ENCODE measurements at places on chromosomes 1 and 21.

- DNase-seq = no peak
Measured at GRCh38 chr1:39727932-39728317, 10.8 kb upstream of the PPIE start.

- no peak for DNase-seq
Measured at GRCh38 chr1:91814448-91814847, 71.5 kb downstream of the TGFBR3 start.

DNA sequence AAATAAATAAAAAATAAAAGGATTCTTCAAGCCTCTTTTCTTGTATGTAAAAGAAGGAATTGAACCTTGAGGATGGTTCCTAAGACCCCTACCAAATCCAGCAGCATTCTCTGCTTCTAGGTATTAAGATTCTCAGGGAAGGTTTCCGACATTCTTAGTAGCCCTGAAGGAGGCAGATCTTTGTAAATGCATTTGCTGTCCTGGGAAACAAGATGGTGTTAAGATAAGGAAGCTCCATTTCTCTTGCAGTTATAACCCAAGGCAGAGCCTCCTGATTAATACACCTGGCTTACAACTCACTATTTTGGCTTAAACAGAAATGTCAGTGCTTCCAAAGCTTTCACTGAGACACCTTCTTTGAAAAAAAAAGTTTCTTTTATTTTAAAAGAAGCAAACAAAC is 393.8 kb downstream of the DISC1 start:
- no peak for DNase-seq

DNA sequence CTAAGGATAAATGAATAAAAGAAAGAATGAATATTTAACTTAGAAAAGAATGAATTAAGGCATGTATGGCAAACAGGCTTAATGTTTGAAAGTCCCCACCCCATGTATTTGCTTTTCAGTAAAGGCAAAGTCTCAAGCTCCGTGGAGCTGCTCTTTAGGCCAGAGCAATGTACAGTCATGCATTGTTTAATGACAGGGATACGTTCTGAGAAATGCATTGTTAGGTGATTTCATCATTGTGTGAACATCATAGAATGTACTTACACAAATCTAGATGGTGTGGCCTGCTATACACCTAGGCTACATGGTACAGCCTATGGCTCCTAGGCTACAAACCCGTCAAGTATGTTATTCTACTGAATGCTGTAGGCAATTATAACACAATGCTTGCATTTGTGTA is 51.6 kb upstream of the SPATA6 start:
- DNase-seq = no peak

DNA sequence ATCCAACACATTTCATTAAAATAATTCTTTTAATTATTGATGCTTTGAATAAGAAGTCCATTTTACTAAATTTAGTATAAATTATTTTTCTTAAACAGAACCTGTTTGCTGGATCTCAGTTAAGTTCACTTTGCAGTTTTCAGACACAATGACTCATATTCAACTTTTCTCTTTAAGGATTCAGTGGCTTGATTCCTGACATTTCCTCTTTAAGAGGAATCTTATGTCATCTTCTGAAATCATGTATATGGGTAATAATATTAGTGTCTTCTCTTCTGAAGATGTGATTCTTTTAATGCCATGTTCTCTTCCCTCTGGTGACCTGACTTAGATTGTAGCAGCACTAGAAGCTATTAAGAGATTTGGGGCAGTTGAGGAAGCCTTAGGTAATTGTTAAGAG is 12.6 kb downstream of the CREG1 start:
- DNase-seq = no peak

DNA sequence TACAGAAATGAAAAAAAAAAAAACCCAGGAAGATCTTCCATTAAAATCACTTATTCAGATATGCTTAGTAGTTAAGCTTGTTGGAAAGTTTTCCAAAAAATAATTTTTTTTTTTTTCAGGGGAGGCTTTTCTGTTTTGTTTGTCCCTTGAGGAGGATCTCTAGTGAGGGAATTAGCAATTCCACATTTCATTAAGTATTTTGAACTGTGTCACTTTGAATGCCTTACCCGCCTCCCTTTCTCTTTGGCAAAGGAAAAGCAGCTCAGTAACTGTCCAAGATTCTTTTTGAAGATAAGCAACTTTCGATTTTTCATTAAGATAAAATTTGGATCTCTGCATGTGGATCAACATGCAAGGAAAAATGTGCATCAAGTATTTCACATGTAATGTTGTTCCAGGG is 1.8 kb downstream of the NTNG1 start:
- no peak for DNase-seq

DNA sequence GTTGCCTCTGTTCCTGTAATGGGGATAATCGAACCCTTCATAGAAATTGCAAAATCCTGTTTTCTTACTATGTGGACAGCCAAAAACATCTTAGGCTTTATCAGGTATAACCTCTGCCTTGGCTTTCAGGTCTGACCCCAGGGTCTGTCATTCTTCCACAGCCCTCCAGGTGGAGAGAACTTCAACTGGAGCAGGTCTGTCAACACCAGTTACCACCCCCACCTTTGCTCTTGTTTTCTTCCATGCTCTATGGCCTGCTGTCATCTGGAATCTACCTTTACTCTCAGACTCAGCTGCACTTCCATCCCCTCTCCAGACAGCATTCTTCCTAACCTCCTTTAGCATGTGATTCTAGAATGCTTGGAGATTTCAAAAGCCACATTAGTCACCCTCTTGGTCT is 10.4 kb upstream of the GJA9 start:
- no peak for DNase-seq

- no peak for DNase-seq
Measured at GRCh38 chr1:243447347-243447746, 191.5 kb downstream of the SDCCAG8 start.

GRCh38 chr1:197675583-197676208 is 99.6 kb downstream of the DENND1B start:
- no peak for DNase-seq

- no peak for DNase-seq
Measured at GRCh38 chr1:10824821-10825540, 28.5 kb upstream of the CASZ1 start.

DNA sequence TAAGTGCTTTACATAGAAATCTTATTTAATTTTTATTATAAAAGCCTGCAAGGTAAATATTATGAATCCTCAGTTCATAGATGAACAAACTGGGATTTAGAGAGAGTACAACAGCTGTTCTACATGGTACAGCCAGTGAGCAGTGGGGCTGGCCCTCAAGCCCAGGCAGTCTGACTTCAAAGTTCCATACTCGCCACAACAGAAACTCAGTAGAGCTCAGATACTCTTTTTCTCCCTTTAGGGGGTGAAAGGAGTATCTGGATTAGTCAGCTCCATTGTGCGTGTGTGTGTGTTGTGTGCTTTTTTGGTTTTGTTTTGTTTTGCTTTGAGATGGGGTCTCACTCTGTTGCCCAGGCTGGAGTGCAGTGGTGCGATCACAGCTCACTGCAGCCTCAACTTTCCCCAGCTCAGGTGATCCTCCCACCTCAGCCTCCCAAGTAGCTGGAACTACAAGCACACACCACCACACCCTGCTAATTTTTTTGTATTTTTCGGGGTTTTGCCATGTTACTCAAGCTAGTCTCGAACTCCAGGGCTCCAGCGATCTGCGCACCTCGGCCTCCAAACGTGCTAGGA is 378.5 kb downstream of the SMYD3 start:
- DNase-seq = no peak

GRCh38 chr1:19096990-19097389 is 113.1 kb downstream of the UBR4 start:
- DNase-seq = no peak

GRCh38 chr1:170471398-170472053 is 60.4 kb upstream of the GORAB start:
- DNase-seq = no peak
